ENCODE measurements at places on chromosomes 6 and 20.

- peak; percentile 57 for DNase-seq
Measured at GRCh38 chr20:64083378-64083803, 807 bp downstream of the LKAAEAR1 start.

GRCh38 chr6:55212156-55212555 is 37.8 kb downstream of the HCRTR2 start:
- DNase-seq, result peak; percentile 13

GRCh38 chr6:43743682-43744381 is 26.2 kb upstream of the VEGFA start:
- no peak for DNase-seq

GRCh38 chr20:63261060-63261794 is 7.0 kb upstream of the NKAIN4 start:
- DNase-seq, result no peak

DNA sequence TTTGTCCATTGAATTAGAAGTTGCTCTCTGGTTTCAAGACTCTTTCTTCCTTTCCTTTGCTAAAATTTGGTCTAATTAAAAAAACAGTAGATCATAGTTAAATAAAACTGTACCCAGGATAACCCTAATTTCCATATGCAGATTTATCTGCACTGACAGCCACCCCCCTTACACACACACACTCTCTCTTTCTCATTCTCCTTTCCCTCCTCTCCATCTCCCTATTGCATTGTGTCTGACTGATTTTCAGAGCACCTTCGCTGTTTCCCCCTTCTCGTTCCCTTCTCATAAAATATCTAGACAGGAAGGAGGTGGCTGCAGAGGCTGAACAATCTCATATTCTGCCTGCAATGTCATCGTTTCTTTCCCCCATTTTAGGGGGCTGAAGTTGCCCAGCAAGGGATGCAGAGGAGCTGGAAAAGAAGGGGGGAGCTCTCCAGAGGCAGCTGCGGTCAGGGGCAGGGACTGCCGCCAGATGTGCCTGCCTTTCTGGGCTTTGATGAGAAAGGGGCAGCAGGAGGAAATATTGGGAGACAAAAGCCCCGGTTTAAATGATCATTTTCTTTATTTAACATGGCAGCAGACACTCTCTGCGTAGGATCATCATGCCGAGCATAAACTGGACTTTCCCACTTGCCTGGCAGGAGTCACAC is 22.5 kb upstream of the MMS22L start:
- no peak for DNase-seq

GRCh38 chr6:47076422-47077344 is 34.6 kb upstream of the ADGRF1 start:
- DNase-seq, result peak; percentile 66

GRCh38 chr20:41865938-41866337 is 247.8 kb upstream of the CHD6 start:
- DNase-seq, result no peak

DNA sequence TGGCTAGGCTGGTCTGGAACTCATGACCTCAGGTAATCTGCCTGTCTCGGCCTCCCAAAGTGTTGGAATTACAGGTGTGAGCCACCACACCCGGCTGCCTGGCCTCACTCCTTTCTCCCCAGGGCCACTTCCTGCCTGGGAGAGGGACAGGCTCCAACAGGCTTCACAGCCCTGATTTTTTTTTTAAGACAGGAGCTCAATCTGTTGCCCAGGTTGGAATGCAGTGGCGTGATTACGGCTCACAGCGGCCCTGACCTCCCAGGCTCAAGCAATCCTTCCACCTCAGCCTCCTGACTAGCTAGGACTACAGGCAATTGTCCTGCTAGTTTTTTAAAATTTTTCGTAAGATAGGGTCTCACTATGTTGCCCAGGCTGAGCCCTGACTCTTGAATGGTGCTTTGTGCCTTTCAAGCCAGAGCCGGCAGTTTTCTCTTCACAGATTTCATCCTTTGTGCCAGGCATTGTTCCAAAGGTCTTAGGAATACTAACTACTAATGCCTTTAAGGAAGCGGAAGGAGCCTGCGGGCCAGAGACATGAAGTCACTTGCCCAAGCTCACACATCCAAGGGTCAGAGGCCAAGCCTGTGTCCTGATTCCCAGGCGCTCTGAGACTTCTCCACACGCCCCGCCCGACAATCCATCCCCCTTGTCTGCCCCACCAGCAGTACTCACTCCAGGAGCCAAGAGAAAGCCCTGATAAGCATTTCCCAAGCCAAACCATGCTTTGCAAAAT is 19.2 kb downstream of the CAPN11 start:
- peak; percentile 29 for DNase-seq

GRCh38 chr6:111633822-111634221 is 28.1 kb upstream of the TRAF3IP2 start:
- DNase-seq, result no peak

DNA sequence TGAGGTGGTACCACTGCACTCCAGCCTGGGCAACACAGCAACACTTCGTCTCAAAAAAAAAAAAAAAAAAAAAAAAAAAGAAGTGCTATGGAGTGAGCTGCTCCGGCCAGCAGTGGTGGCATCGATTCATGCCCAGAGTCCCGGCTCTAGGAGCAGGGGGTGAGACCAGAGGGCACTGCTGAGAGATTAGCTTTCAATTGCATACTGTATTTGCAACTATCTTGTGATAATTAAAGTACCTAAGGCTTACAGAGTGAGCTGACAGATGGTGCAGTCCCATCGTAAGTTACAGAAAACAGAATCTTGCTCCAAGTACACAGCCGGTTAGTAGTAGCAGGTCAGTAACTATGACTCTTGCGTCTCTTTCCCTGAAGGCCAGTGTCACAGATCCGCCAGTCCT is 31.5 kb downstream of the TMEM14B start:
- DNase-seq, result no peak

DNA sequence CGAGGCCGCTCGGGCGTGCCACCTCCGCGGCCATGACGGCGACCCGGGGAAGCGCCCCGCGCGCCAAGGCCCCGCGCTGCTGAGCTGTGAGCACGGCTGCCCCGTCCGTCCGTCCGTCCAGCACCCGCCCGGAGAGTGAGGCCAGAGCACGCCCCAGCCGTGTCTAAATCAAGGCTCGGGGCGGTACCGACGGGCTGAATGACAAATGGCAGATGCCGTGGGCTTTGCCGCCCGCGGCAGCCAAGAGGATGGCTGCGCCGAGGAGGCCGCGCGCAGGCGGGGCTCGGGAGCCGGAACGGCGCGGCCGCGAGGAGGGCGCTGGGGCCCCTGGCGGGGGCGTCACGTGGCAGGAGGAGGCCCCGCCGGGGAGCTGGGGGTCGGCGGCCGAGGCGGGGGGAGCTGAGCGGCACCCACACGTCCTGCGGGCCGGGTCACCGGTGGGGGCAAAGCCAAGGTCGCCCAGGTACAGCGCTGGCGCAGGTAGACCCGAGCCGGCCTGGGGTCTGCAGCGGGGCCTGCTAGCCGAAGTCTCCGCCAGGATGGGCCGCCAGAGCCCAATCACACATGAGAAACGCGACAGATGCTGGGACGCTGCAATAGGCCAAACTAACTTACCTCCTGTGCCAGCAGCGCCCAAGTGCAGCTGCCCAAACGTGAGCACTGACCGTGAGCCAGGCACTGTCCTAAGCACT is at the start of gene PLAGL1:
TSS of gene PLAGL1 (minus strand) at position 140 of the 692 bp plus-strand sequence. CDS start 60,123 bp downstream, outside the sequence.
- DNase-seq, result peak; percentile 52
